ENCODE measurements at places on chromosomes 1 and 21. TPM values are rescaled to one million over a fixed set of nuclear protein-coding genes. Genes with fewer than 3 reads are reported as not detected.

DNA sequence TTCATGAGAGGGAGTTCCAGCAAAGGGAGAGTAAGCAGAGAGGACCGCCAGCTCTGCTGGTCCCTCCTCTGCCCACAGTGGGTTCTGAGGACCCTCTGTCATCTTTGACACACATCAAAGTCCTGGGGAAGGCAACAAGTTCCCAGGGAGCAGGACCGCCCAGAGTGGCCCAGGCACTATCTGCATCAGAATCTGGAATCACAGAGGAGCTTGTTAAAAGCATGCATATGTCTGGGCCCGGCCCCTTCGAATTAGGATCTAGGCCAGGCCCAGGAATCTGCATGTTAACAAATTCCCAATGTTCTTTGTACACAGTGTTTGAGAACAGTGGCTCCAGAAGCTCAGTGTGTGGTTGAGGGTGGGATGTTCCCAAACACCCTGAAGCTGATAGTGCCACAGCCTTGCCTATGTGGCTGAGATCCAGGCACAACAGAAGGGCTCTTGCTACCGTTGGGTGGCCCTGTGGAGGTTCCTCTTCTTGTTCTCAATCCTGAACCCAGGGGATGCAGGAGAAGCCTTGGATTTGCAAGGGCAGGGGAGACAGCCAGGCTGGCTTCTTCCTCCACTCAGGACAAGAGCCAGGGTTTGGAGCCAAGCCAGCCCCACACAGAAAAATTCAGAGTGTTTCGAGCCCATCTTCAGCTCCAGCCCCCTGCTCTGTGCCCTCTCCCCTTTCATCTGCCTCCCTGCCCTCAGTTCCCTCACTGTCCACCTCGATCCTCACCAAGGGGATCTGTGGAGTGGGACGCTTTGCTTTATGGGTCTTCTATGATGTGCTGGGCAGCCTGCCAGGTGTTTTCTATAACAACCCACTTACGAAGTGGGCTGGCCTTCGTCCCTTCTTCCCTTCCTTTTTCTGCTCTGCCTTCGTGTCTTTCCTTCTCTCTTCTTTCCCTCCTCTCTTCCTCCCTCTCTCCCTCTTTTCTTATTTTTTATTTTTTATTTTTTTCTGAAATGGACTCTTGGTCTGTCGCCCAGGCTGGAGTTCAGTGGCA is 129.0 kb upstream of the TMPRSS2 start:
- no peak overlapping the region for H3K27ac ChIP-seq
- no peaks in the 10 kb centered on the region for H3K36me3 ChIP-seq
- H3K4me1 ChIP-seq: no peaks in the 10 kb centered on the region
- no peaks in the 10 kb centered on the region for H3K27me3 ChIP-seq

GRCh38 chr1:41620365-41621169 is 136.1 kb upstream of the EDN2 start:
- peaks cover 36% of the 10 kb centered on the region for H3K4me1 ChIP-seq
- H3K27me3 ChIP-seq: no peaks in the 10 kb centered on the region
- H3K27ac ChIP-seq: no peak overlapping the region
- no peak overlapping the region for H3K4me3 ChIP-seq
- no peaks in the 10 kb centered on the region for H3K36me3 ChIP-seq

DNA sequence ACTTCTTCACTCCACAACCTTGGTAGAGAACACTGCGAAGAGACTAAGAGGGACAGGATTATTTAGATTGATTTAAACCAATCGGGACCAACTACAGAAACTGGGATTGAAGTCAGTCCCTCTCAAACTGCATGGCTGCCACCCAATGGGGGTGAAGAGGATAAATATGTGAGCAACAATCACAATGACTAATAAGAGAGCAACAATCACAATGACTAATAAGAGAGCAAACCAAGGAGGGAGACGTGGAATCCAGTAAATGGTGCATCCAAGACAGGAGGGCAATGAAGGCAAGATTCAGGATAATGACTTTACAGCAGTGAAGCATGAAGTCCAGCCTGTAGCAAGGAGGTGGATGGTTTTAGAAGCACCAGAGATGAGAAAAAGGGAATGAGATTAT is 322.8 kb downstream of the TTLL7 start:
- H3K27ac ChIP-seq: no peak overlapping the region
- DNase-seq: no peak

GRCh38 chr1:33743221-33743998 is 120.5 kb upstream of the HMGB4 start:
- no peaks in the 10 kb centered on the region for H3K27me3 ChIP-seq
- H3K27ac ChIP-seq: no peak overlapping the region
- no peak for DNase-seq
- H3K4me3 ChIP-seq: no peak overlapping the region
- no peaks in the 10 kb centered on the region for H3K4me1 ChIP-seq

GRCh38 chr21:27448960-27449359 is 482.1 kb upstream of the ADAMTS5 start:
- DNase-seq: no peak
- H3K4me3 ChIP-seq: no peak overlapping the region
- H3K27ac ChIP-seq: no peak overlapping the region
- H3K36me3 ChIP-seq: no peaks in the 10 kb centered on the region

DNA sequence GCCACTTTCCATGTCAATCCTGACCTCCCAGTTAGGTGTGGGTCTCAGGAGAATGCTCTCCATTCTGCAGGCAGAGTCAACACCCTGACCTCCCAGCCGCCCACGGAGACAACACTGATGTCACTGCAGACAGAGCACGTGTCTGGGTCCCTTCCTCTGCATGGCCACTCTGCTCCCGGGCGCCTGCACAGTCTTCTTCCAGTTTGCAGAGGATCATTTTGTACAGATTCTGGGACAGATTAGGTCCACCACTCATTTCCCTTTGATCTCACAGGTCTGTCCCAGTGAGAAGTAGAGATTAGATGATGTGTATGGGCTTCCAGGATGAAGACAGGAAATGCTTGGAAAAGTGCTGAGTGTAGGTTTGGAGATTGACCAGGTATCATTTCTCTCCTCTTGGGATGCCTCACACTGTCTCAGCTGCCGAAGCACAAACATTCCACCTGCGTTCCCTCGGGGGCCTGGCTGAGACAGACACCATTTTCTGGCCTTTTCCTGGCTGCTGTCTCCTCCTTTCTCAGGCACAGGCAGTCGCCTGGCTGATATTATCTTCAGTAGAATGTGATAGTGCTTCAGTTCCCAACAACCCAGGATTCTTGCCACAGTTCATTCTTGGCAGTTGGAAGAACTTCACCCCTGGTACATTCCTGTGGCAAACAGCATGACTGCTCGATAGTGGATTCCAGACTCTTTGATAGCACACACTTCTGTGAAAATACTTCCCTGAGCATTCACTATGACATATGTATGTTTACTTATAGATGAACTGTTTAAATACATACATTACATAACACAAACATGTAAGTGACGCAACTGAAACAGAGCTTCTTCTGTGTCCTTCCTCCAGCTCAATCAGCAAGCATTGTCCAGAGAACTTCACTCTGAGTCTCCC is 7.9 kb downstream of the MYBPHL start:
- no peaks in the 10 kb centered on the region for H3K27me3 ChIP-seq
- H3K4me3 ChIP-seq: no peak overlapping the region
- DNase-seq: peak; percentile 70

DNA sequence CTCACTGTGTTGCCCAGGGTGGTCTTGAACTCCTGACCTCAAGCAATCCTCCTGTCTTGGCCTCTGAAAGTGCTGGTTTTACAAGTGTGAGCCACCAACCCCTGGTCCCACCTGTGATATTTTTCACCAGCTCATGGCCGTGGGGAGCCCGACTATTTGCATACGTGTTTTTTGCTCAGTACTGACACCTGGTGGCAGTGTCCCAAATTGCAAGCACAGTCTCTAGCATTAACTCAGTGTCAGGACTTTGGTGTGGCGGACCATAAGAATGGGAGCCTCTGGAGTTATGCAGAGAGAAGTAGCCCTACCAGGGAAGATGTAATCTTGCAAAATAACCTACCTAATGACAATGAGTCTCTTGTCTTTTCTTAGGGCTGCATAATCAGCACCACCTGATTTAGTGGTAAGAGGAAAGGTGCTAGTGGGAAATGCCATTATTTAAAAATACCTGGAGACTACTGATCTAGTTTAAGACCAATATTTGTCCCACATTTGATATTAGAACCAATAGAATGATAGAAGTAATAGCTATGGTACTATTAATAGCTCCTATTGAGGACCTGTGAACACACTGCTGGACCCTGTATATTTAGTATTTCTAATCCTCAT is 305.4 kb downstream of the DISC1 start:
- no peaks in the 10 kb centered on the region for H3K36me3 ChIP-seq
- H3K27ac ChIP-seq: no peak overlapping the region
- H3K4me3 ChIP-seq: no peak overlapping the region
- no peak for DNase-seq
- H3K27me3 ChIP-seq: no peaks in the 10 kb centered on the region
- peaks cover 16% of the 10 kb centered on the region for H3K4me1 ChIP-seq

- no peaks in the 10 kb centered on the region for H3K4me1 ChIP-seq
- H3K27me3 ChIP-seq: peaks cover 5% of the 10 kb centered on the region
- DNase-seq: no peak
- no peak overlapping the region for H3K27ac ChIP-seq
- no peak overlapping the region for H3K4me3 ChIP-seq
These were observed 463.1 kb downstream of the MATN1 start for GRCh38 chr1:30260318-30260717.

DNA sequence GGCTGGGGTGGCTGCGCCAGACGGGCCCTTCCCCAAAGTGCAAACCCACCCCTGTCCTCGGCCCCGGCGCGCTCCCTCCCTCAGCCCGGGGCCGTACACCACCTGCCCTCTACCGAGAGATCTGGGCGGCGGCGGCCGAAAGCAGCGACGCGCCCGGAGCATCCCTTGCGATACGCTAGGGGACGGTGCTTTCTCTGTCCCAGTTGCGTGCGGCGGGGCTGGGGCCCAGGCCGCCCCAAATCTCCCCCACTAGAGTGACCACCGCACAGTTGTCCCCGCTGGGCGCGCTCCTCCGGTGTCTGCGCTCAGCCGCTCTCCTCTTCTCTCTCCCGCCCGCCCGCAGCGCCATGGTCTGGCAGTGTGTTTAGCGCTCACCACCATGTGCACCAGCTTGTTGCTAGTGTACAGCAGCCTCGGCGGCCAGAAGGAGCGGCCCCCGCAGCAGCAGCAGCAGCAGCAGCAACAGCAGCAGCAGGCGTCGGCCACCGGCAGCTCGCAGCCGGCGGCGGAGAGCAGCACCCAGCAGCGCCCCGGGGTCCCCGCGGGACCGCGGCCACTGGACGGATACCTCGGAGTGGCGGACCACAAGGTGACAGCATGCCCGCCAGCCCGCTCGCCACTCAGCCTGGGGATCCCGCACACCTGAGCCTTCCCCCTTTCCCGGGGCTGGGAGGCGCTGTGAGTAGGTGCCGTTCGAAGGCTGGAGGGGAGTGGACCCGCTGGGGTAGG is 1.0 kb downstream of the ST6GALNAC5 start:
- H3K27me3 ChIP-seq: peaks cover 39% of the 10 kb centered on the region
- H3K27ac ChIP-seq: peak overlapping the region; percentile 60
- peak overlapping the region; percentile 59 for H3K4me3 ChIP-seq
- H3K4me1 ChIP-seq: peaks cover 23% of the 10 kb centered on the region
- no peaks in the 10 kb centered on the region for H3K36me3 ChIP-seq

- H3K27ac ChIP-seq: no peak overlapping the region
- H3K36me3 ChIP-seq: no peaks in the 10 kb centered on the region
- H3K4me3 ChIP-seq: no peak overlapping the region
These were observed 26.8 kb upstream of the CRNN start for GRCh38 chr1:152440635-152441471.

The PDE4DIP gene
- 153 TPM for total RNA-seq

The CHIA gene
- total RNA-seq: 10.9 TPM

The DHRS3 gene
- 135 TPM for total RNA-seq

The RGS18 gene
- 13.0 TPM for total RNA-seq

The PALMD gene
- total RNA-seq: 18.8 TPM

All from lower lobe of right lung (tissue), 2 donors.